ELR (cell line): ENCODE measurements at places on chromosomes 11 and 22.

GRCh38 chr22:46072110-46072881 lies 78.0 kb upstream of the PPARA start:
- DNase-seq = peak; percentile 76

DNA sequence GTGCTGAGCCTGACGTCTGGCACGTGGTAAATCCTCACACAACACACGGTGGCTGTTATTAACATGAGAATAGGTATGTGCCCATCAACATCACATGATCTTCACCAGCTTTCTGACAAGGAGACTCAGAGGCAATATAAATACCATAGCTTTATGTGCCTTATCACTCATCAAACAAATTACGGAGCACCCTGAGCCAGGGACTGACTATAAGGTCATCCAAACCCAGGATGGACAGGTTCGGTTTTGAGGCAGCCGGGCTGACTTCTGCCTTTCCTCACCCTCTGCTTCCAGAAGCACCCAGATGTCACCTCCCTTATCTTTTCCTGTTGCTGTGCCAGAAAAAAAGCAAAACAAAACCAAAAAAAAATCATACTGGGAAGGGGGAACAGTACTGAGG lies 5.7 kb upstream of the PLAAT3 start:
- no peak for DNase-seq

- DNase-seq = no peak
Measured at GRCh38 chr11:71114124-71114851, 138.1 kb downstream of the SHANK2 start.

GRCh38 chr22:41873391-41873790 lies 40.5 kb downstream of the SREBF2 start:
- DNase-seq = no peak

DNA sequence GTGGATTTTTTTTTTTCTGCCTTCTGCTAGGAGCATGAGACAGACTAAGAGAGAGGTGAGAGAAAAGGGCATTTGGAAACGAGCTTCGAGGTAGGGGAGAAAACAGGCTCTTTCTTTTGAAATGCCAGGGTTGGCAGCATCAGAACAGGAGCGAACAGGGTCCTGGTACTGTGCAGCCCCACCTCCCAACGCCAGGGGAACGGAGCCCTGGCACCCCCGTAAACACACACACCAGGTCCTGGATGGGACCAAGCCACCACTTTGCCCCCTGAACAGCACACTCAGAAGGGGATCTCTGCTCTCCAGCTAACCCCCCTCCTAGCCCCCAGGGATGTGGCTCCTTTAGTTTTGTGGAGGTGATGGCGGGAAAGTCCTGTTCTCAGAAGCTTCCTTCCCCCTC lies 127.1 kb downstream of the CTTN start:
- DNase-seq = no peak

- no peak for DNase-seq
Measured at GRCh38 chr11:72635309-72635915, 38.8 kb downstream of the PDE2A start.

GRCh38 chr11:14140991-14141390 lies 178.5 kb downstream of the SPON1 start:
- no peak for DNase-seq

- no peak for DNase-seq
Measured at GRCh38 chr22:26041931-26042330, 127.3 kb upstream of the SEZ6L start.

DNA sequence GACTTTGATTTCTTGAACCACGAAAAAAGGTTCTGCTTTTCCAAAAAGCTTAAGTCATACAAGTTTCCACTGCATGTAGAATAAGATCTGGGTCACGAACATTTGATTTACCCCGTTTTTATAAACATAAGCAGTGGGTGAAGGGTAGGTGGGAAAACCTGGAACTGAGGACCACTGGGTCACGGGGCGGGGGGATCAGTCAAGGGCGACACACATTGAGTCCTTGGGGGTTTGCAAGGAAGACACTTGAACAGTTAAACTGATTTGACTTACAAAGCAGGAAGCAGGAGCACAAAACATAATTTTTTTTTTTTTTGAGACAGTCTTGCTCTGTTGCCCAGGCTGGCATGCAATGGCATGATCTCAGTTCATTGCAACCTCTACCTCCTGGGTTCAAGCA lies 10.9 kb downstream of the FADS3 start:
- no peak for DNase-seq

DNA sequence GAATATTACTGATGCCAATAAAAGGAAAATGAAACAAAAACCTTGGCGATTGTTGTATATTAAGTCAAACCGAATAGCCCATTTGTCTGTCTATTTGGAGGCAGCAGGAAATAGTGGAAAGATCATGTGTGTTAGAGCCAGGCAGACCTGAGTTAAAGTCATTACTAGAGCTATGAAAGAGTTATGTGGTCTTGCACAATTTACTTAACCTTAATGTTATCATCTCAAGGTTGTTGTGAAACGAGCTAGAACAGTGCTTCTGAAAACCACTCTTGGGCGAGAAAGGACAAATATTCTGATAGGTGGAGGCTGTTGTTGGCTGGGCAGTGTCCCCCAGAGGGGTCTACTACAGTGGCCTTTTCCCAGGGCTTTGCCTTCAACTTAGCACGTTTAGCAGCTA lies 60.0 kb upstream of the NUP160 start:
- no peak for DNase-seq

DNA sequence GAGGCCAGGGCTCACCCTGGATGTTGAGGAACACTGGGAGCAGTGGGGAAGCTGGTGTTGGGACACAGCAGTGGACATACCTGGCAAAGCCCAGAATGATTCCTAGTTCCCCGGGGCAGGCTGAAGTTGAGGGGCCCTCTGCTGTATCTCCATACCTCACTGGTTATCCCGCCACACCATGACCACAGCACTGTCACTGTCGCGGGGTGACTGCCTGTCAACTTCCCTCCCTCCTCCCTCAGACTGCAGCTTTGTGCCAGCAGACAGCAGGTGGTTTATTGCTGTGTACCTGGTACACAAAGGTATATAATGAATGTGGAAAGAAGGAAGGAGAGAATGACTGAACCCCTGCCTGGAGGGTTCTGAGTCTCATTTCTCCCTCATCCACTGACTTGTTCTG lies 318.7 kb downstream of the TMEM135 start:
- no peak for DNase-seq

DNA sequence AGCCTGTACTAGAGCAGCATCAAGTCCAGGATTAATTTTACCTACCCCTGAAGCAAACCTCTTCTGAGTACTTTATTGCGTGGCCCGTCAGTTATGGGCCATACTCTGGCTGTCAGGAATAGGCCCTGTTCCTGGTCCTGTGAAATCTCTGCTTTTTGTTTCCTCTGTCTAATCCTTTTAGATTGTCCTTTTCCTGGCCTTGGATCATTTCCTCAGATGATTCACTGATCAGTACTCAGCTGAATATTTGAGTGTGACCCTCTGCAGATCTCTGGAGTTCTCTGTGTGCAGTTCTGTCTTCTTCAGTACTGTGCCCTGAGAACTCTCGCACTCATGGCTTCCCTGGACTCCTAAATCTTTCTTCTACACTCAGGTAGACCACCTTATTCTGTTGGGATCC lies 123.5 kb downstream of the UVRAG start:
- peak; percentile 38 for DNase-seq

DNA sequence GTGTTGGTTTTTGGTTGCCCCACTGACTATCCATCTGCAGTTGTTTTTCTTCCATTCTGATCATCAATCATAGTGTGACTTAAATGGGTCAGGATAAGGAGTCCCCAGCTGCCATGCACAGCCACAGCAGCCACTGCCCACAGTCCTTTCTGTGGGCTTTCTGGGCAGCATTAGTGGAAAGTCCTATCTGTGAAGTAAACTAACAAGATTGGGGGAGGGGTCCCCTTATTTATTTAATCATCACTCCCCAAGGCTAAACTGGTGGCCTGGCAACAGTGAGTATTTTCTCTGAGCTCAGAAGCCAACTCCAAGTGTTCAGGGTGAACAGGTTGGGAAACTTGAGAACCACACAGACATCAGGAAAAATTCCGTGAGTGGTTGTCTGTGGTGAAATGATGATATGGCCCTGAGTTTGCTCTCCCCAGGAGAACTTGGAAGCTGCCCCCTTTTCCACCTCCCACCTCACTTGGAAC lies 145.0 kb downstream of the CCDC34 start:
- peak; percentile 71 for DNase-seq

GRCh38 chr11:74971424-74971823 lies 17.3 kb upstream of the NEU3 start:
- DNase-seq = no peak

DNA sequence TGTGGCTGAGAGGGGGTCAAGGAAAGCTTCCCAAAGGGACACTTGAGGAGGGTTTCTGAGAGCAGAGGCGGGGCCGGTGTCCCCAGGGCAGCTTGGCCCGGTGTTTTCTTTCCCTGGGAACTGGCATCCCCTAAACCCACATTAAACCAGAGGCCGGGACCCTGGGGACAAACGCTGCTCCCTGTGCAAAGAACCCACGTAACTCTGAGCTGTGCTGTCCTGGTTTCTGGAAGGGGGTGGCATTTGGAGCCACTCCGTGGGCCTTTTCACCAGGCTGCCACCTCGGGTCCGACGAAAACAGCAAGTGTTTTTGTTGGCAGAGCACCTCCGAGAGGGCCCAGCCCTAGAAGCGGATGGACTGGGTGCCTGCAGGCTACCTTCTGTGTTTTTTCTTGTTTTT lies 100.2 kb upstream of the ANO1 start:
- DNase-seq = no peak

GRCh38 chr11:74255741-74256375 lies 55.6 kb downstream of the P4HA3 start:
- DNase-seq = peak; percentile 64

- peak; percentile 59 for DNase-seq
Measured at GRCh38 chr11:39745401-39745800, 1714.1 kb downstream of the LRRC4C start.

DNA sequence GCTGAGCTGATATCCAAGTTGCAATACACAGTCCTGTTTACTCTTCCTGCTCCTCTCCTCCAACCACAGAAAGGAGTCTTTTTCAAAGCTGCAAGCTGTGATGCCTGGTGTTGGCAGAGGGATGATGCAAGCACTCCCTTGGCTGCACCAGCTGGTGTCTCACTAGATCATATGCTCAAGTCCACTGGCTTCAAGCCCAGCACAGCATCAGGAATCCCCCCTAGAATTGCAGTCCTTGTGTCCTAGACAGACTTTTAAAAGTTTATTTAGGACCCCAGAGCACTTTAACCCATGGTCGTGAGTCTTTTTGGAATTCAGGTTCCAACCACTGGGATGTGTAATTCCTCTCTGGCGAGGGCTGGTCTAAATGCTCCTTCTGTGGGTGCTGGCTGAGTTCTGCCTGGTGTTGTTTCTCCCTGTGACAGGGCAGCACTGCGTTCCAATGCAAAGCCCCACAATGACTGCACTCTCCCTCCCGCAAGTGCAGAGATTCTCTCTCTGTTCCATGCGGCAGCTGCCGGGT lies 1.9 kb upstream of the HEPN1 start:
- no peak for DNase-seq

GRCh38 chr11:16902182-16902581 lies 112.0 kb downstream of the PLEKHA7 start:
- DNase-seq = peak; percentile 43

DNA sequence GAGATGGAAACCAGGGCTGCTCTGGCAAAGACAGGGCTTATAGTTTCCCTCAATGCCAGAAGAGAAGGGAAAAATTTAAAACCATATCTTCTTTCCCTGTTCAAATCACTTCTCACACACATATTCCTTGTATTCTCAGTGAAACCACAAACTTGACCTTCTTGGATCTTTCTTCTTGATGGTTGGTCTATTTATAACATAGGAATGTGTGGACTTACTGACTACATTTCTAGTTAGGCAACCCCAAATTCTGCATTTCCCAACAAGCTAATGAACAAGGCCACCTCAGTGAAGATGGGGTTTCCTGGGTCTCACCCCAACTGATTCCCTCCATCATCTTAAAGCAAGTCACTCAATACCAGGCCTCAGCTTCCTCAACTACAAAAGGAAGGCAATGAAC lies 3.8 kb upstream of the QSER1 start:
- DNase-seq = peak; percentile 32

DNA sequence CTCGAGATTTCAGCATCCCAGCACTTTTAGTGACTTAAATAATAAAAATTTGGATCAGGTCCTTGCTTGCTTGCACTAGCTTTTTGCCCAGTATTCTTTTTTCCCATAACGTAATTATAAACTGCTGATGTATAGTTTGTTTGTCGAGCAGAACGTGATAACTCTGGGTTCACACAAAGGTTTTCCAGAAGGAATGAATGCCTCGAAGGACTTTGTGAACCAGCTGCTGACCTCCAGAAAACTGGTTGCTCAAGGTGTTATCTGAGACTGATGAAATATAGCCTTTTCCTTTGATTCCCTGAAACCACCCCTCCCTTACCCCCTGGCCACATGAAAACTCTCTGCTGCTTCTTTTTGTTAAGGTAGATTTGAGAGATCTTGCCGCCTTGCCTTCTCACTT lies 229.1 kb upstream of the CARD18 start:
- DNase-seq = no peak

GRCh38 chr22:32882774-32883530 lies 81.4 kb downstream of the TIMP3 start:
- DNase-seq = no peak

GRCh38 chr22:45704648-45705047 lies 33.0 kb downstream of the ATXN10 start:
- DNase-seq = no peak

DNA sequence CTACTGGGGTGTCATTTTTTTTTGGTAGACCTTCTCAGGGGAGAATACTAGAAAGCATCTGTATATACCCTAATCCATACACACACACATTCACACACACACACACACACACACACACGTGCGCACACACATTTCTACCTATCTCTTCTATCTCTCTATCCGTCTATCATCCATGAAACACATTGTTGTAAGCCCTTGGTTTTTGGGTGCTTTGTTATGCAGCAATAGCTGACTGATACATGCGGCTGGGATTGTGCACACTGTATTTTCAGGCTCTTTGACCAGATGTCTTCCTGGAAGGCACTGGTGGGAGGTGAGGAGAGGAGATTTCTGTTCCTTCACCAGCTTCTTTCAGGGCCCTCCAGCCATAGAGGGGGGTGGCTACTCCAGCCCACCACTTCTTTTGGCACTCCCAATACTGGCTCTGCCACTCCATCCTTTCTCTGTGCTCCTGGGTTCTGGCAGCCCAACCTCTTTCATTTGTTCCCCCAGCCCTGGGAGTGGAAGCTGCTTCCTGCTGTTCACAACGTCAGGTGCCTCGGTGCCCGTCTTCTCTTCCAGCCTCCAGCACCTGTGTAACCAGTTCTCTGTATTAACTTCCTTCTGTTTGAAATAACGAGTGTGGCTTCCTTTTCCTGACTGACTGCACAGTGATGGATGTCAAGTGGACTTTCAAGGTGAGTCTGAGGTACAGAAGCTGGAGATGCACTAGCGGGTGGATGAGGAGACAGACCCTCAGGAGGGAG lies 12.4 kb upstream of the MUC2 start:
- no peak for DNase-seq

- no peak for DNase-seq
Measured at GRCh38 chr22:23054531-23055257, 15.6 kb upstream of the GNAZ start.

GRCh38 chr11:75810637-75811390 lies 4.2 kb upstream of the UVRAG start:
- DNase-seq = no peak
